ENCODE measurements at places on chromosomes 2 and 18.

GRCh38 chr2:186575302-186575701, 14.6 kb upstream of the ITGAV start:
- DNase-seq, result no peak

DNA sequence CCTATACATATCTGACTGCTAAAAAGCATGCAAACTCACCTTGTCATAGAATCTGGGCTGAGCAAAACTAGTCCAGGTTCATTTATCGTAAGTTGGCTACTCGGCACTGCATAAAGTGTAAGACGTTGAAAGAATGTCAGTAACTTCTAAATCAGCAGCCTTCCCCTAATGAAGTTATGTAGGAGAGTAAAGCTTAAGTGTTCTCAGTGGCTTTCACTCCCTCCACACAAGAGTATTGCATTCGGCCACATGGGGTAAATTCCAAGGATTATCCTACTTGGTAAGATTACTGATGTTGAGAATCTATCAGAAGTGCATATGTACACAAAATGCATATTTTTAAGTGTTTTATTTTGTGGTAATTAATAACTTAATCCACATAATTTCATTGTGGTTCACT, 130.1 kb downstream of the LCLAT1 start:
- DNase-seq, result no peak

DNA sequence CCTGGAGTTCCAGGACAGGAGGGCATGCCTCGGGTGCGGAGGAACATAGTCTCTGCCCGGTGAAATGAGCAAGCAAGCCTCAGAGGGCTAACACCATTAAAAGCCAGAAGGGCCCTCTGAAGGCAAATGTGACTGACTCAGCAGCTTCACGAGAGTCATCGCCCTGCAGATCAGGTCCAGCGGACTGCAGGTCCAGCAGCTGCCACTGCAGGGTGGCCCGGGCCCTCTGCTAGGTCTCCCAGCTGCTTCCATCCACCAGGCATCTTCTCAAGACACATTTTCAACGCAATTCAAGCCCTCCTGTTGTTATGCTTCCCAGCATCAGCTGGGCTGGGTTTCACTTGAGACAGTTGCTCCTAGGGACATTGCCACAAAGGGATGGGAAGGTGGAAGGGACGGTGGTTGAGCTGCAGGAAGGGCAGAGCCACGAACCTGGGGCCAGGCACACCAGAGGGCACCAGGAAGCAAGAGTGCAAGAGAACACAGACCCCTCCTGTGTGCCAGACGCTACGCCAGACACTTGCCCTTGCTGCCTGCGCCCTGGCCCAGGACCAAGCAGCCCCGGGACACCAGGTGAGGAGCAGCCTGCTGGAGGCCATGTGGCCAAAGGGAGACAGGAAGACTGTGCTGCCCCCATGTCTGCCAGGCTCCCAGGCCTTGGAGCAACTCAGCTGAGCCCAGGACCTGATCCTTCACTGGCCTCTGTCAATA, 173.0 kb downstream of the HDAC4 start:
- DNase-seq, result no peak

GRCh38 chr18:417495-417894, 83.0 kb downstream of the COLEC12 start:
- no peak for DNase-seq

- DNase-seq, result no peak
Measured at GRCh38 chr2:48452108-48452507, 77.8 kb upstream of the STON1 start.

DNA sequence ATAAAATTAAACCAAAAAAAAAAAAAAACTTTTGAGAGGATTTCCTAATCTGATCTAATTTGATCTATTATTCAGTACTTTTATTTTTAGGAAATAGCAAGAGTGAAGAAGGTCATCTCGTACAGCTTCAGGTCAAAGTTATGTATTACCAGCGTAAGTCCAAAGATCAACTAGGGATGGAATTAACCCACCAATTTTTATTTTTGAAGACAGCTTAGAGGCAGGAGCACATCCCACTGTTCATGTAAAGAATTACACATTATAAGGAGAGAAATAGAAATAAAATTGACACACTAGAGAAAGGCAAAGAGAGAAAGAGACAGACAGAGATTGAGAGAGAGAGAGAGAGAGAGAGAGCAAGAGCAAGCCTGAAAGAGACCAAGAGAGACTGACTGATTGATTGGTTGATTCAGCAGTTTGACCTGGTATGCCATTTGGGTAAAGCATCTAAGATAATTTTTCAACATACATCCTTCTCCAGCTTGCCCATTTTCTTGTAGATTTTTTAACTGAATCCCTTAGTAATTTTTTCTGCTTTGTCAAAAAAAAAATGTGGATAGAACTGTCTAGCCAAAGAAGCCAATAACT, 25.1 kb downstream of the DOCK10 start:
- no peak for DNase-seq

DNA sequence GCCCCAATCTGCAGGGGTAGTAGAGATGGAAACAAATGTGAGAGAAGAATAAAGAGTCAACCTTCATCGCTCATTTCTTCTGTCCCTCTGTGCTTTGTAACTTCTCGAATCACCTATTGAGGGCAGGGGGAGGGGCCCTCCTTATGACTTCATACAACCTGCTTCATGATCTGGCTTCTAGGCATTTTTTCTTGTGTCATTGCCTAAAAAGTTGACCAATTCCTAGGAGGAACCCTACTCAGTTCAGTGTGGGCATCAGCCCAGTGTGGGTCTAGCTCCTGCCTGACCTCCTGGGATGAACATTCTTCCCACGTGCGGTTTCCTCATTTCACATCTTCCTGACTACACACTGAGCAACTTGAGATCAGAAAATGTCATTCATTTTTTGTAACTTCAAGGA, 46.3 kb upstream of the CREB1 start:
- no peak for DNase-seq

GRCh38 chr2:116142644-116143227, 1671.8 kb upstream of the DDX18 start:
- no peak for DNase-seq

GRCh38 chr2:163455815-163456214, 280.0 kb downstream of the FIGN start:
- no peak for DNase-seq

GRCh38 chr2:126644630-126645191, 11.2 kb upstream of the GYPC start:
- DNase-seq, result peak; percentile 41

- DNase-seq, result no peak
Measured at GRCh38 chr2:24985511-24985910, 13.8 kb upstream of the DNAJC27 start.

GRCh38 chr2:165253178-165253577, 14.0 kb downstream of the SCN2A start:
- DNase-seq, result no peak

GRCh38 chr2:83860320-83860719, 598.8 kb downstream of the SUCLG1 start:
- DNase-seq, result no peak

DNA sequence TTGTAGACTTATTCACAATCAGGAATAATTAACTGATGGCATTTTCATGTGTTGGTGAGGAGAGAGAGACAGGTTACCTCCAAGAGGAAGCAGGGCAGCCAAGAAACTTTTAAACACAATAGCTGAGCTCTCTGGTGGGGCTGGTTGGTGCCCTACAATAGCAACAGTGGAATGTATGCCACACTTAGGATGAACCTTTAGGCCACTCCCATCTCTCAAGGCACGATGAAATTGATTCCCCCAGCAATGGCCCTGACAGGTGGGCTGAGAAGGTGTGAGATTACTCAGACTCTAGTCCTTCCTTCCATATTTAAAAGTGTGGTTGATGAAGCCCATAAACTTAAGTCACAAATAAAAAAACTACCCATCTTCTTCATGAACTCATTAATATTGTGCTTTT, 219.4 kb upstream of the CYRIA start:
- no peak for DNase-seq

GRCh38 chr2:714005-714741, 37.0 kb upstream of the TMEM18 start:
- peak; percentile 21 for DNase-seq

GRCh38 chr18:36162981-36163380, 24.3 kb upstream of the MOCOS start:
- DNase-seq, result no peak

DNA sequence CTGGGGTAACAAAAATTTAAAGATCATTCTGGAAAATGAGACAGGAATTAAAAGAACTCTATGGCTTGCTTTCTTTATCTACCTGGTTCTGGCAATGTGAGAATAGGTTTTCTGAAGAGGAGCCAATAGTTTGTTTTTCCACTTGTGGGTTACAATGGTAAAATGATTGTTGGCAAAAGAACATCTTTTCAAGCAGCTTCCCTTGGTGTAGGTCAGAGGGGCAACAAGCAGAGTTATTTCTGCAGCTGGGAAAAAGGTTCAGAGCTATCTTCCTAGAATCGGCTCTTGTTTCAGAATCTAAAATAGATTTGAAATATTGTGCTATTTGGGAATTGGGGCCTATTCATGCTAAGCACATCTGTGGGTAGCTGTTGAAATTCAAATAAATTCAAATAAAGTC, 11.5 kb upstream of the TSPYL6 start:
- DNase-seq, result no peak

DNA sequence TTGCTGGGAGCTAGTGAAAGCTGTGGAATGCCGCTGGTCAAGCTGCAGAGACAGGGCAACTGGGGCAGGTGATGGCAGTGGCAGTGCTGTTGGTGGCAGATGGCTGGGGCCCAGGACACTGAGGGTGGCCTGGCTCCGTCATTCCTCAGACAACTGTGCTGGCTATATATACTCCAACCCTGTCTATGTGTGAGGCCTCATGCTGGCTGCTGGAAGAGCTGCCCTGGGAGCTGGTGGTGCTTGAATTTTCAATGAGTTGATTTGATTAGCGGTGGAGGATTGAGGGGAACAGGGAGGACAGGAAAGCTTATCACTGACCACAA, 66.5 kb upstream of the TMEM200C start:
- no peak for DNase-seq

DNA sequence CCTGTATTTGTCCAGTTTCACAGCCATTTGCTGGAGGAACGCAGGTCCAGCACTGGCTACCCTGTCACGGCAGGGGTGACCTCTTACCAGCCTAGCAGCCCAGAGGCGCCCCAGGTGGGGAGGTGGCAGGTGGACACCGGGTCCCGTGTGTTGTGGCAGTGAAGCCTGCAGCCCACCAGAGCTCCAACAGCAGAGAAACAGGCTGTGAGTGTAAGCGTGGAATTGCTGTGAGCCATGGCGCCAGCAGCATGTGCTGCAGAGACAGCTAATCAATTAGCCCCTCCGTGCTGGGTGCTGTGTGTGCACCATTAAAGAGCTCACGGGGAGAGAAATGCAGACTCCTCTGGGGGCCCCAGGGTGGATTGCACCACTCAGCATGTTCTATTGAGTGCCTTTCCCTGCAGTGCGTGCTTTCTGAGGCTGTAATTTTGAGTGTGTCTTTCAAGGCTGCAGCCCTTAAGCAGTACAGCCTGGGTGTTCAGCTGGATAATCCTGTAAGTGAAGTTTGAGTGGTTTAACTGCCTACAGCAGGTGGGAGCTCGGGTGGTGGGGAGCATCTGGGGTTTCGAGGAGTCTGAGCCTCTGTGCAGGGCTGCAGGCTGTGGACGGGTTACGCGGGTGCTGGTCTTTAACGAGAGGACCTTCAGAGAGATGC, 15.9 kb downstream of the RTP5 start:
- DNase-seq, result no peak

GRCh38 chr2:128493880-128494279, 175.2 kb upstream of the HS6ST1 start:
- DNase-seq, result no peak

DNA sequence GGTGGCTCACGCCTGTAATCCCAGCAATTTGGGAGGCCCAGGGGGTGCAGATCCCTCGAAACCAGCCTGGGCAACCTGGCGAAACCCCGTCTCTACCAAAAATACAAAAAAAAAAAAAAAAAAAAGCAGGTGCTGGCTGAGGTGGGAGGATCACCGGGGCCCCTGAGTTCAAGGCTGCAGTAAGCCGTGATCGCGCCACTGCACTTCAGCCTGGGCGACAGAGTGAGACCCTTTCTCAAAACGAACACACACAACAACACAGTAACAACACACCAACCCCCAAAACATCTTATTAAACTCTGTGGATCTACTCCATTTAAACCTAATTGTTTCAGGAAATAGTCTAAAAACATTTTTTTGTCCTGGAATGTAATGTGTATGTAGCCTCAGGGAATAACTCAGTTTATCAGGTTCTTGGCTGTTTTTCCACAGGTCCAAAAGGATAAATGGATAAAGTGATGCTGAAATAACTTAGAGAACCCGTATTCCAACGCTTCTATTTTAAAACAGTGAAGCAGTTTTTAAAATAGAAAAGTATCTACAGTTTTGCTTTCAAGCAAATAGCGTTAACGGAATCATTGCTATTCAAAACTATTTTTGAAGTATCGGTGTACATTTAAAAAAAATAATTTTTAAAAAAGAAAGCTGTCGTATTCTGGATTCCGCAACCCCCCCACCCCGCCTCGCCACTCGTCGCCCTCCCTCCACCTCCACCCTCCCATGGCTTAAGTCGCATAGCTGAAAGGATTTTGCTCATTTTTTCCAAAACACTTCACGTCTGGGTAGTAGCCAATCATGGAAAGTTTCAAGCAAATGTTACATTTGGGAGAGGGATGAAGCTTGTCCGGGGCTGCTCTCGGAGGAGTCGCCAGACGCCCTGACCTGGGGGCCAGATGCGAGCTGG, 895 bp upstream of the GLS start:
- no peak for DNase-seq

DNA sequence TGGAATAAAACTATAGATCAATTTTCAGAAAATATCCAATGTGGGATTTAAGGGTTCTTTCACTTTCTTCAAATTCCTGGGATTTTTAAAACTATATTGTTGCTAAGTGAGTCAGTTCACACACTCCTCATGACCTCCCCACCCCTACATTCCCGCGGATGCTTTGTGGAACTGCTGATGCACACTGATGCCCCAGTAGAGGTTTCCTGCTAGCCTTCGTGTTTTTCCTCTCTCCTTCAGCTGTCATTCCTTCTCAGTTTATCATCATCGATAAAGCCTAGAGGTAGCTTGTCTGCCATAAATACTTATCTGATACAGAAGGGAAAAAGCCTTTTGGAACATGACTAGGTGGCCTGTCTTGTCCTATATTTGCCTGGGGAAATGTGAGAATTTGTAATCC, 67.4 kb upstream of the GALNT5 start:
- DNase-seq, result no peak

- DNase-seq, result no peak
Measured at GRCh38 chr2:179604598-179604997, 256.8 kb downstream of the ZNF385B start.

DNA sequence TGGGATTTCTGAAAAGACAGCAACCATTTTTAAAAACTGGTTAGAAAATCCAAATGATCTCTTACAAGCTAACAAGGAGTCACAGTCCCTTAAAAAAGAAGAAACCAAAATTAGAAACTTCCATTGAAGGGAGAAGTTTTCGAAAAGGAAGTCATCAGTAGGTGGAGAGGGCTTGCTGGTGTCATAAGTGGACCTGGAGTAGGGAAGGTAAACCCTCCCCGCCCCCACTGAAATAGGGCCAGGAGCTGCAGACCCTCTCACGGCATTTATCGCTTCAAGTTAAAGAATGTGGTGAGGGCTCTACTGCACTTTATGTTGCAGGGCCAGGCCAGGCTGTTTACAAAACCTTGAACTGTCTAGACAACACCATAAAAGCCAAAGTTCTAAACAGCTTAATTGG, 2.9 kb downstream of the HOXD11 start:
- no peak for DNase-seq
